ENCODE measurements at places on chromosomes 12 and 14.

- DNase-seq: no peak
These were observed 24.8 kb upstream of the CDKL1 start for GRCh38 chr14:50421499-50421898.

DNA sequence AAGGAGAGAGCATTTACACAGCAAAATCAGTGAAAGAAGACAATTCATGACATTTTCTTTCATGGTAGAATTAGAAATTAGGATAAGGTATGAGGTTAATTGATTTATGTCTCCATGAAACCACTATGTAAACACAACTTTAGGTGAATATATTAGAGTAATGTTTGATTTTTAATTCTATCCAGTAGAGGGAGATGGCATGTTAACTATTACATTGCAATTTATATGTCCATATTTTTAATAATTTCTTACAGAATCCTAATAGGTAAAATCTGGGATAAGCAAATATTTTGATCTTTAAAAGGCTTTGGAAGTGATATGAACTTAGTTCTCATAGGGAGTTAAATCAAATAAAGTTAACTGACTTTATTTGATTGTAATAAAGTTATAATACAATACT is 373.4 kb upstream of the PDE3A start:
- DNase-seq: no peak

DNA sequence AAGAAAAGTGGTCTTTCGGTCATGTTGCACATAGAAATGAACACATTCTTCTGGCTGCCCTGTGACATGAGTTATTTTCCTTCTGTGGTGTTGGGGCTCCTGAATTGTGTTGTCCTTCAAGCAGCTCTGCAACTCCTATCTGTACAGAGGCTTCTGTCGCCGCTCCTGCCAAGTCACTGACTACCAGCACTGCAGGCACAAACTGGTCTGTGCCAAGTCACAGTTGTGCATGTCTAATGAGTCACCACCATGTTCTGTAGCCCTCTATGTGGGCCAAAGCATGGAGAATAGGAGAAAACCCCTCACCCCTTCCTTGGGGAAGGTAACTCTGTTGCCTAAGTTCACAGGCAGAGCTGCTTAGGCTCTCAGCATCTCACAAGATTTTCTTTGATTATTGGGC is 283.3 kb downstream of the RPL10L start:
- no peak for DNase-seq

- DNase-seq: no peak
These were observed 224.2 kb downstream of the KCNC2 start for GRCh38 chr12:74985293-74985985.

DNA sequence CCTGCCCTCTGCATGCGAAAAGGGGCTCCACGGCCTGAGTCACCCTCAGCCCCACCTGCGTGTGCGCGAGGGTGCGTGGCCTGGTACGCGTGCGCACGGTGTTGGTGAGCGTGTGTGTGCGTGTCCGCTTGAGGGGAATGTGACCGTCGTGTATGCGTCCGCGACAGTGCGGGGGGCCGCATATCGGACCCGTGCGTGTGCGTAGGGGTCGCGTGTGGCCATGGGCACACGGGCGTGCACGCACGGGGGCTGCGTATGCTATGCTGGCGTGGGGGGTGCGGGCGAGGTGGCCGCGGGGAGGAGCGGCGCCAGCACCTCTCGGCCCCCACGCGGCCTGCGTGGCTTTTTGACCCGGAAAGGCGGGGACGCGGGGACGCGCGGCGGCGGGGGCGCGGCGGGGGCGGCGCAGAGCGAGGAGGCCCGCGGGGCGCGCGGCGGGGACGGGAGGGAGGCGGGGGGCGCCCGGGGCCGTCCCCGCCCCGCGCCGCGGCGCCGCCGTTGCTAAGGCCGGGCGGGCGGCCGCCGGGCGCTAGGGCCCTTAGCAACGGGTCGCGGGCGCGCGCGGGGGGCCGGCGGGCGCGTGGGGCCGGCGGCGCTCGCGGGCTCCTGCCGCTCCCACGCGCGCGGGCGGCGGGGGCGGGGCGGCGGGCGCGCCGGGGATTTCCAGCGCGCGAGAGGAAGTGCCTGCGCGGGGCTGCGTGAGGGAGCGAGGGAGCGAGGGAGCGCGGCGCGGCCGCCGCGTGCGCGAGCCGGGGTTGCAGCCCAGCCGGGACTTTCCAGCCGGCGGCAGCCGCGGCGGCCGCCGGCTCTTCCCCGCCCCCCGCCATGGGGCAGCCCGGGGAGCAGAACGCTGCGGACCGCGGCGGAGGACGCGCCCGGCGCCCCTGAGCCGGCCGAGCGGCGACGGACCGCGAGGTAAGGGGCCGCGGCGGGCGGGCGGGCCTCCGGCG is at the start of gene TRAF3:
TRAF3 (plus strand) TSS at position 689 of the 950 bp plus-strand sequence. CDS start 92,753 bp downstream, outside the sequence.
- DNase-seq: peak; percentile 75

GRCh38 chr14:51165415-51165814 is 70.5 kb upstream of the TRIM9 start:
- no peak for DNase-seq

GRCh38 chr14:89137526-89138163 is 279.4 kb downstream of the FOXN3 start:
- peak; percentile 85 for DNase-seq

- no peak for DNase-seq
These were observed 80.7 kb downstream of the TTC9 start for GRCh38 chr14:70722418-70722817.

DNA sequence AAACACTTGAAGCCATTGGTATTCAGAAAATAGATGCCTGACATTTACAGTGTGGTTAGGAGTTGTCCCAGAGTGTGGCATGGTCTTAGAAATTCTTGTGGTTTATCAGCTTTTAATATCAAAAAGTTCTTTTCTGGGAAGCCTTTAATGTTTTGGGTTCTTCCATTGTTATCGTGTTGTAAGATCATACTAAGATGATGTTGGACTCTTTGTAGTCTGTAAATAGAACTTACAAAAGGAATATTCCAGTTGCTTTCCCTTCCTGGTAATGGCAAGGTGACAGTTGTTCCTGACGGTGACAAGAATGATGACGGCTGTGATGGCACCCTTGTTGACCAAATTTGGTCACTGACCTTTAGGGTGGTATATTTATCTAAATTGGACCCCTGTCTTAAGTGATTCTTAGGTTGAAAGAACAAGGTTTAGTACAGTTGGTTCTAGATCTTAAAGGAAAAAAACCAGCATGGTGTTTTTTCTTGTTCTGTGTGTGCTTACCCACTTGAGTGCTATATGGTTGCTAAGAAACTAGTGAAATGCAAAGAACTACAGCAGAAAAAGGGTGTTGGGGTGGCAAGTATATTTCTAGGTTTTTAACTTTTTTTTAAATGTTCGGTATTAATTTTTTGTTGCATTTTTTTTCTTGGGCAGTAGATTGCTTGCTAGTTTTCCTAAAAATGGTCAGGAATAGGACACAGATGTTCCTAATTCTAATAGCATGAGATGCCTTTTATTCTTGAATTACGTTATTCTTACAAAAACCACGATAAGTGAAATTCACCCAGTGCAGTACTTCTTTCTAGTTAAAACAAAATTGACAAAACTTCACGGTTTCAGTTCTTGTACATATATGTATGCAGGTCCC is 2.1 kb downstream of the ATP2A2 start:
- no peak for DNase-seq

DNA sequence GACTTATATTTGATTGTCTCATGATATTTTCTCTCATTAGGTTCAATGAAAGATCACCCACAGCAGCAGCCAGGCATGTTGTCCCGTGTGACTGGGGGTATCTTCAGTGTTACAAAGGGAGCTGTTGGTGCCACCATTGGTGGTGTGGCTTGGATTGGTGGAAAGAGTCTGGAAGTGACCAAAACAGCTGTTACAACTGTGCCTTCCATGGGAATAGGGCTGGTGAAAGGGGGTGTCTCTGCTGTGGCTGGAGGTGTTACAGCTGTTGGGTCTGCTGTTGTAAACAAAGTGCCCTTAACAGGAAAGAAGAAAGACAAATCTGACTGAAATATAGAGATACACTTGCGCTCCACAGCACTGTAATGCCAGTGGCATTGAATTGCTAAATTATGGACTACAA is 15.4 kb downstream of the TMEM263 start:
- no peak for DNase-seq

GRCh38 chr12:51186465-51187085 is 13.6 kb upstream of the TFCP2 start:
- DNase-seq: no peak

- DNase-seq: peak; percentile 43
These were observed 356.5 kb upstream of the ATP2B1 start for GRCh38 chr12:90064852-90065801.

DNA sequence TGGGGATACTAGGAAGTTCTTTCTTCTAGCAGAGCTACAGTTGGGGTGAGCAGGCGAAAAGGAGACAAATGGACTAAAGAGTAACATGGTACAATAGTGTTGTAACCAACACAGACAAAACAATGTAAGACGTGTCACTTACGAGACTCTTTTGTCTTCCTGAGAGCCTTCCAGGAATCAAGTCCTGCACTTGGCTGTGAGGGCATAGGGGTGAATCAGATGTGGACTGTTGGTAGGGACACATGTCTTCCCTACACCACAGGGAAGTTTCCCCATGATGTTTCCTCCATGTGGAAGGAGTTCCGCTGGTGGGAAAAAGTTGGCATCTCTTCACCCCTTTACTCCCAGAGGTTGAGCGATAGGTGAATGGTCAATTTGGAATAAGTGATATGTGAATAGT is 364.7 kb downstream of the NUAK1 start:
- DNase-seq: no peak

DNA sequence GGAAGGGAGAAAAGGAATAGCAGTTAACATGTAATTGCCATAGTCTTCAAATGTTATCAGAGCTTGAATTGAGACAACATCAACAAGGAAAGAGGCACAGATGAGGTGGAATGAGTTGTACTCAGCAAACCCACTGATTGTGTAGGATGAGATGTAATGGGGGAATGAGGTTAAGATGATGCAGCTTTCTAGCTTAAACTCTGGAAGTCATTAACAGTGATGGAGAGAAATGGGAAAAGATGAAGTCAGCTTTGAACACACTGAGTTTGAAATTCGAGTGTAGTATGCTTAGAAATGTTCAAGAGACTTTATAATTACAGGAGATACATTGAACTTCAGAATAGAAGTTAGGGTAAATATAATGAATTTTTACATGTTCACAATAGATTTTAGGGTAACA is 106.9 kb downstream of the PRKD1 start:
- DNase-seq: no peak

- no peak for DNase-seq
These were observed 189.4 kb downstream of the NRXN3 start for GRCh38 chr14:78359581-78359980.

- DNase-seq: no peak
These were observed 38.6 kb downstream of the SYNE2 start for GRCh38 chr14:63891148-63891975.

DNA sequence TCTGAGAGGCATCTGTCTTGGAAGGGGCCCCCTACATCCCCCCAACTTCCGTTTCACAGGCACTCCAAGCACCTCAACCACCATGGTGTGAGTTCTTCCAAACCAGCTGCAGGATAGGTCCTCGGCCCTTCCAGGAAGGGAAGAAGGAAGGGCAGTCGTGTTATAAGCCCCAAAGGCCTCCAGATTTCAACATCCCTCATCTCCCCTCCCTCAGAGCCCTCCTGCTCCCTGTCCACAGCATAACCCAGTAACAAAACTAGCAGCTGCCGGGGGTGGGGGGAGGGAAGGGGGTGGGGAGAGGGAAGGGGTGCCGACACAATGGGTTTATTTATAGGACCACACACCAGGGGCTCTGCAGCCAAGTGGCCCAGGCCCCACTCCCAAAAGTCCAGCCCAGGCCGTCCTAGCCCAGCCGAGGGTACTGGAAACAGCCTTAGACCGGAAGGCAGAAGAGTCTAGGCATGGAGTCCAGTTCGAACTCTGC is 18.3 kb downstream of the NCKAP5L start:
- DNase-seq: no peak

DNA sequence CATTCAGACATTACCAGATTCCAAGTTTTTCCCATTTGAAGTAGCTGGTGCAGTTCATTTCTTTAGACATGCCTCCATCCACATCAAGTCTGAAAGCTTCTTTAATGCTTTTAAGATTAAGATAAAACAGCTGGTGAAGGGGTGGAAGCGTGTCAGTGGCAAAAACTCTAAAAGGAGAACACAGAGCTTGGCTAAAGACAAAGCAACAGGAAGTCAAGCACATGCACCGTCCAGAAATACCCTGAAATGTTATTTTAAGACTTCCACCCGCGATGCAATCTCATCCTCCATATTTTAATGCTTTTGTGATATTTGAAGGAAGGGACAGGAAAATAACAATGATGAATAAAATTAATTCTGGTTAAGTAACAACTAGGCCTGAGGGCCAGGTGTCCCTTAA is 31.8 kb downstream of the PPM1H start:
- no peak for DNase-seq

DNA sequence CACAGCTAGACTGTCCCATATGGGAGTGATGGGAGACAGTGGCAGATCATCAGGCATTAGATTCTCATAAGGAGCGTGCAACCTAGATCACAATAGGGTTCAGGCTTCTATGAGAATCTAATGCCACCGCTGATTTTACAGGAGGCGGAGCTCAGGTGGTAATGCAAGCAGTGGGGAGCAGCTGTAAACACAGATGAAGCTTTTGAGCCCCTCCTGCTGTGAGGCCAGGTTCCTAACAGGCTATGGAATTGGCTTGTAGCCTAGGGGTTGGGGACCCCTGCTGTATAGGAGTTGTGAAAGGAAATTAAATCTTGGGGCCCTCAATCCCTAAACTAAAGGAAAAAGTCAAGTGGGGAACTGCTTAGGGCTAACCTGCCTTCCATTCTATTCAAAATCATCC is 29.6 kb downstream of the ADIPOR2 start:
- DNase-seq: no peak

DNA sequence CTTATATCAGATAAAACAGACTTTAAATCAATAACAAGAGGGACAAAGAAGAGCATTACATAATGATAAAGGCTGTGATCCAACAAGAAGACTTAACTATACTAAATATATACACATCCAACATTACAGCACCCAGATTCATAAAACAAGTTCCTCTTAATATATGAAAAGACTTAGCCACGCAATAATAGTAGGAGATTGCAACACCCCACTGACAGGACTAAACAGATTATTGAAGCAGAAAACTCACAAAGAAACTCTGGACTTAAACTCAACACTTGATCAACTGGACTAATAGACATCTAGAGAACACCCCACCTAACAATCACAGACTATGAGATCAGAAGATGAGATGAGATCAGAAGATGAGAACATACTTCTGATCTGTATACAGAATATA is 5.7 kb upstream of the CLEC14A start:
- no peak for DNase-seq

DNA sequence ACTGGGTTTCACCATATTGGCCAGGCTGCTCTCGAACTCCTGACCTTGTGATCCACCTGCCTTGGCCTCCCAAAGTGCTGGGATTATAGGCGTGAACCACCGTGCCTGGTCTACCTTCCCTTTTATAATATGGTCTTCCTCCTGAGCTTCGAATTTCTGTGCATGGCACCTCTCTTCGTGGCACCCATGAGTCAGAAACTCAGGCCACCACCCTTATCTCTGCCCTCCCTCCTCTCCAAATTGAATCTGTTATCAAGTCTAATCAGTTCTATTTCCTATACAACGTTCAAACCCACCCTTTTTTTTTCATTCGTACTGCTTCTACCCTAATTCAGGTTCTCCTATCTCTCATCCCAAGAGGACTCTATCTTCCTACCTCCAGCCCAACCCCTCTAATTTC is 5.0 kb upstream of the TINF2 start:
- DNase-seq: no peak

- no peak for DNase-seq
These were observed 69.4 kb upstream of the DYRK2 start for GRCh38 chr12:67578976-67579661.

- DNase-seq: no peak
These were observed 115.4 kb upstream of the BTG1 start for GRCh38 chr12:92261071-92261470.

- DNase-seq: no peak
These were observed 7.4 kb upstream of the PTGES3 start for GRCh38 chr12:56695327-56696101.

GRCh38 chr12:122859303-122860039 is 24.2 kb downstream of the HIP1R start:
- no peak for DNase-seq

All from fibroblast of skin of abdomen (primary cell).